ENCODE measurements at places on chromosomes 3 and 15. TPM values are rescaled to one million over a fixed set of nuclear protein-coding genes. Genes with fewer than 3 reads are reported as not detected.

The SYNPR gene
- total RNA-seq = not detected

- DNase-seq = no peak
These were observed 95.4 kb upstream of the AGBL1 start for GRCh38 chr15:85984241-85984640.

DNA sequence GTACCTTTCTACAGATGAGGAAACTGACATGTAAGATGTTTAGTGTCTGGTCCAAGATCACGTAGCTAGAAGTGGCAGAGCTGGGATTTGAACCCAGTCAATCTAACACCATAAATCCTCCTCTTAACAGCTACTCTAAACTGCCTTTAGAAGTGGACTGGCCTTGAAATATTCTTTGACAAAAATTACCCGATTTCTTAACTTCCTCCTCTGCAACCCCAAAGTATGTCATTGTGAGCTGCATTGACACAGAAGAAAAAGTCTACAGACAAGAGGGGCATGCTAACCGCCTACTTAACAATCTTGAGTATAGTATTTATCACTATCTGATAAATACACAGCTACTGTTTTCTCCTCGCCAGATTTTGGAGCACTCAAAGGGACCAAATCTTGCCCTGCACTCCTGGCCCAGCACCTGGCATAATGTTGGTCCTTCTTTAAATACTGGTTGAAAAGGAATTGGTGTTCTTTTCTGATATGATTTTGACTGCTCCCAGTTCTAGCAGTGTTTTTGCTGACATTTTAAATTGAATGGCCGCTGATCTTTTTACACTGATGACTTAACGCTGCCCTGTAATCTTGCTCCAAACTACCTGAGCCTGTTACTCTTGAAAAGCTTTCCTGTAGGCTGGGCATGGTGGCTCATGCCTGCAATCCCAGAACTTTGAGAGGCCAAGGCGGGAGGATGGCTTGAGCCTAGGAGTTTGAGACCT, 36.9 kb downstream of the ITPR1 start:
- DNase-seq = no peak

DNA sequence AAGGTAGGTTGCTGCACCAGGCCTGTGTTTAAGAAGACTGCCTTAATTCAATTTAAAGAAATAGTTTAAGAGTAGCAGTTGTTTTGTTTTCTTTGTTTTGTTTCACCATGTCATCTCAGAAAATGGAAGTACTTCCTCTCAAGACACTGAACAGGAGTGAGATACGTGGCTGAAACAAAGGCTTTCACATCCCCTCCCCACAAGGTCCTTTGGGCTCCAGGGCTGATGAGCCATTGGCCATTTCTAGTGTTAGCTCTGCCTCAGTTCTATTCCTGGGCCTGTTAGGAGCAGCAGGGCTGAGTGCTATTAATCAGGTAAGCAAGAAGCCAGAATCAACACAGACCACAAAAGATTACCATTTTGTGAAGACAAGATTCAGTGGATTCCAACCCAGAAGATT, 132.8 kb downstream of the KCNAB1 start:
- no peak for DNase-seq

DNA sequence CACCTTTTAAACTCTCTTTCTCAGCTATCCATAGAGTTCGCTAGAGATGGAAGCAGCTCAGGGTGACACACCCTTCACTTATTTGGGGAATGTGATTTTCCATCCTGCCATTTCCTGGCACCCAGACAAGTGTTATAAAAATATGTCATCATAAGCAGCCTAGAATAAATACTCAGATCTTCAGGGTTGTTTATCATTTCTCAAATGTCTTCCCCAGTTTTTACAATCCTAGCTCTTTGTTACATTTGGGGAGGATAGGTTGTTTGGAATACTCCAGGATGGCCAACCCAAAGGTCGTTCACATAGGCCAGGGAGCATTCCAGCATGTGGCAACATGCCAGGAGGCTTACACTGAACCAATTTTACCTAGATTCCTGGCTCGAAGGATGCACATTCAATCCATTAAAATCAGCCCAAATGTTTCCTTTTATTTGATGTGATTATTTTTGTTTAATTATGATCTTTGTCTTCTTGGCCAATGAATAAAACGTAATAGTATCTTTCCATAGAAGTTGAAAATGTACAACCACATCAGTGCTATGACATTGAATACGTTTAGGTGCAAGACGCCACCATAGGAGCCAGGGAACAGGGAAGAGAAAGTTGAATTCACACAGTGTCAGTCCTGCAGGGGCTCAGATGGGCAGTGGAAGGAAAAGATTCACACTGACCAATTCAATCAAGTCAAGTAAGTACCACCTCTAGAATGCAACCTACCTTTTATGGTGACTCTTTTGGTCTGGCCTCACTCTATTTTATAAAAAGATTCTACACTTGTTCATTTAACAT, 537.7 kb upstream of the MDFIC2 start:
- DNase-seq = peak; percentile 23
